ENCODE measurements at places on chromosomes 4 and X.

GRCh38 chrX:102345916-102346315 lies 93.9 kb downstream of the NXF2B start:
- peak; percentile 66 for DNase-seq

DNA sequence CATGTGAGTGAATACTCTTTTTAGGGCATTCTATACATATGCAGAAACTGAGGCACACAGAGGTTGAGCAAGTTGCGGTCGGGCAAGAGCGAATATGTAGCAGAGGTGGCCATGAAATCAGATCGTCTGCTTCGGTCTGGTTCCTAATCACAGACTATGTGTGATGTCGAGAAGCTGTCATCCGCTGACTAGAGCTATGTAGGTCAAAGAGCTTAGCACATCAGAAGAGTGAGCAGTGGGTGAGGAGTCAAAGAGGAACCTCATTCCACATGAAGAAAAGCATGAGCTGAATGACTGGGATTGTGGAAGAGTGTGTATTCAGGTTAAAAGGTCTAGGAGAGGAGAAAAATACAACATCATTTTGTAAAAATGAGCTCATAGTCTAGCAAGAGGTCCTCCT lies 19.0 kb downstream of the GAB3 start:
- DNase-seq, result peak; percentile 69

DNA sequence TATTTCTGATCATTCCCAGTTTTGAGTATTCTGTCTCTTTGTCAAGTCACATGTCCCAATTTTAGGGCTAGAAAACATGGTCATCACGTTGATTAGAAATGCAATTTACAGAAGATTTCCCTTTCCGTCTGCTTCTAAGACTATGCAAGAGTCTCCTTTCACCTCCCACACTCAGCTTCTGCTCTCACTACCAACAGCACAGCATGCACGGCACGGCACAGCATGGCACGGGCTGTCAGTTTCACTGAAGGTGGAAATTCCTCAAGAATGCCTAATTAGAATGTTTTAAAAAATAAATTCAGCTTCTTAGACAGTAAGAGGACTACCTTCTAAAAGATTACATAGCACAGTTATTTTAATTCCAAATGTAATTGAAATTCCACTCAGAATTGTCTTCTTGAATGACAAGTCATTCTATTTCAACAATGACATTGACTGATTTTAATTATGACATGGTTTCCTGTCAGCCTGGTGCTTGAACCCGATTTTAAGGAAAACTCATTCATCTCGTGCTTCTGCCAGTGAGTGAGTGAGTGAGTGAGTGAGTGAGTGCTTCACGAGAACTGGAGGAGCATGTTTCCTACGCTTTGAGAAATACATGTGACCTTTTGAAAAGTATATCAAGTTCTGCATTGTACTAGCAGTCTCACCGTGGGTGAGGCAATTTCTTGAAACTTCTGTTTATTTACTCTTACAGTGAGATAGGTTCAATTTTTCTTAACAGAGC lies 124.8 kb upstream of the SORBS2 start:
- DNase-seq, result no peak

DNA sequence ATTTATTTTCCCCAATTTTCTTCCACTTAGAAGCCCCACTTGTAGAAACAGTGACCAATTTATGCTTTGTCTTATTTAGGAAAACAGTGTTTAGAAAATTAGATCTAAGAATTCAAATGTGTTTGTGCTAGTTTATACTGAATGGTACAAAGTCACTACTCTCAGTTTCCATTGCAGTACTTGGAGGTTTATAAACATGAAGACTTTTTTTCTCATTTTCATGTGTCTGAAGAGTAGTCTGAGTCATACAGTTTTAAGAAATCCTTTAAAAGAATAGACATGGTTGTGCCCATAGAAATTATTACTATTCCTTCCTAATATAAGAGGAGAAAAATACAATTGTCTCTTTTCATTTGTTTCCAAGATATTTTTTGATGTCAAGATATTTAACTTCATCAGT lies 458.7 kb downstream of the NAF1 start:
- DNase-seq, result no peak

- no peak for DNase-seq
Observed at GRCh38 chrX:7059214-7059838, 88.2 kb upstream of the STS start.

DNA sequence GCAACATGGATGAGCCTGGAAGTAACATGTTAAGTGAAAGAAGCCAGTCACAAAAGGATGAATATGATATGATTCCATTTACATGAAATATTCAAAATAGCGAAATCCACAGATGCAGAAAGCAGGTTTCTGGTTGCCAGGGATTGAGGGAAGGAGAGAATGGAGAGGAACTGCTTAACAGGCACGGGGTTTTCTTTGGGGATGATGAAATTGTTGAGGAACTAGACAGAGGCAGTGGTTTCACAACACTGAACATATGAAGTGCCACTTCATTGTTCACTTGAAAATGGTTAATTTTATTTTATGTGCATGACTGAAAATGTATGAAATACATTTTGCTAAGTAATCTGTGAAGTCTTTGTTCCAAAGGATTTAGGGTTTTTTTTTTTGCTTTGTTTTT lies 182.5 kb upstream of the TBL1X start:
- DNase-seq, result peak; percentile 67
